ENCODE measurements at places on chromosomes 7 and 10.

GRCh38 chr7:24884401-24884800 is 95.6 kb downstream of the OSBPL3 start:
- DNase-seq = no peak

- DNase-seq = no peak
Measured at GRCh38 chr10:97080051-97080776, 105.5 kb downstream of the SLIT1 start.

DNA sequence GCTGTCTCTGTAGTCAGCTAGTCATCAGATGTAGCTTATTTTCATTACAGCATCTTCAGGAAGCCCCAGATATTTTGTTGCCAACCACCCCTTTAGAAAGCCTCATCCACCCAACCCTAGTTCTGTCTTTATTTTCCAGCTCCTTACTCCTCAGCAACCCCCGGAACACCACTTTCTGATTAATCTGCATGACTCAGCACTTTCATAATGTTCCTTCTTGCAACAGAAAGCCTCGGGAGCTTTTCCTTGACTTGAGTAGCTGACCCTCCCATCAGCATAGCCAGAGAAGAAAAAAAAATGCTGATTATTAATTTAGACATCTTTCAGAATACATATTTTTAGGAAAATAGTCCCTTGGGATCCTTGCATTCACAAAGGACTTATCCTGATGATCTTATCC is 244.0 kb upstream of the CXCL12 start:
- peak; percentile 18 for DNase-seq

GRCh38 chr7:66699998-66700397 is 40.5 kb upstream of the RABGEF1 start:
- DNase-seq = no peak

DNA sequence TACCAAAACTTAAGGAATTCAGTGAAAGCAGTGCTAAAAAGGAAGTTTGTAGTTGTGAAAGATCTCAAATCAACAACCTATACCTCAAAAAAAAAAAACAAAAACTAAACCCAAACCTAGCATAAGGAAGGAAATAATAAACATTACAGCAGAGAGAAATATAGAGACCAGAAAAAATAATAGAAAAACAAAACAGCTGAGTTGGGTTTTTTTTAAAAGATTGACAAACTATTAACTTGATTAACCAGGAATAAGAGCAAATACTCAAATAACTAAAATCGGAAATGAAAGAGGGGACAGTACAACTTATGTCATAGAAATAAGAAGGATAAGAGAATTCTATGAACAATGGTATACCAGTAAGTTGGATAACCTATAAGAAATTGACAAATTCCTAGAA is 6.7 kb downstream of the ECD start:
- DNase-seq = no peak

All from smooth muscle cell of the brain vasculature (primary cell).